ENCODE measurements at places on chromosomes 5 and 9.

DNA sequence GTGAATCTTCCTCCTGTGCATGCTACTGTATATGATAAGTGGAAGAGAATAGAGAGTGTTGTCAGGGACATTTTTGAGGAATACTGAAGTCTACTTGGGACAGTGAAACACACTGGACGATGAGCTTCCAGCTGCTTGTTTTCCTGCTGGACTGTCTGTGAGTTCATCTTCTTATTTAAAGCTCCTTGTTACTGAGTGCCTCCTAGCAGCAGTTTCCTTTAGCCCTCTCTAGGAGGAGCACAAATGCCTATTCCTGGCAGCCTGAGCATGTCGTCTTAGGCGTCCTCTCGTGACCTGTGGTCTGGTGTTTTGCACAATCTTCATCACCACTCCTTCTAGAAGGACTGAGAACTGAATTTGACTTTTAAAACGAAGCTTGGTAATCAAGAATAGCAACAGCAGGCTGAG, 43.8 kb downstream of the ANKRD33B start:
- DNase-seq: no peak

DNA sequence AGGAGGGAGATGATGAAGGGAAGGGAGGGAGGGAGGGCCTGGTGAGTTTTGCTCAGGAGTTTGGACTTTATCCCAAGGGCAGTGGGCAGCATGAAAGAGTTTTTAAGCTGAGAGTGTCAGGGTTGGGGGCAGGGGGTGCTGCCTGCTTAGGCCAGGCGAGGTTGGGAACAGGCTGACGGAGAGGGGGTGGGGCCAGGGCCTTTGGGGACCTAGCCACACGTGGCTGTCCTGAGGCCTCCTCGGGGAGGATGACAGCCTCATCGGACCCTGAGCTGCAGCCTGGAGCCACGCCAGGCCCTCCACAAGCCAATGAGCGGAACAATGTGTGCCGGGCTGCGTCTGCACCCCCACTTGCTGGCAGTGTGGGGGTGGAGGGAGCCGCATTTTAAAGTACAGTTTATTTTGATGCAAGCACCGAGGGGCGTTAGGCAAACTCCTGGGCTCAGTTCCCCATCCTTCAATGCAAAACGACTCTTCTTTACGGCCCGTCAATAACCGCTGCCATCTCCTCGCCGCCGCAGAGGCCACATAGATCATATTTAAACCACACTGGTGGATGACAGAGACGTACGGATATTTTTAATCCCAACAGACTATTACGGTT, 5.3 kb upstream of the RXRA start:
- no peak for DNase-seq

DNA sequence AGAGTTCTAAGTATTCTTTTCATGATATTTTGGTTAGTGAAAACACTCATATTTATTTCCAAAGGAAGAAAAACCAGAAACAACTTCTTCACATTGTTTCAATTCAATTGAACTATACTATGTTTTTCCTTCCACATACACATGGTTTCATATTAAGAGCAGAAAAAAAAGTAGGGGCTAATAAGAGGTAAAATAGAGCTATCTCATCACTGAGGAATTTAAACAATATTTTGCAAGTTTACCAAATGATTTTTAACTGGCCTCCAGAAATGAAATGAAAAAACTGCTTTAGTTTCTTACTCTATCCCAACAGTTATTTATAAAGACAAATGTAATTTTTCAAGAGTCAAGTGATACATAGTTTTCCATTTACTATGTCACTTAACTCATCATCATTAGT, 233.5 kb downstream of the RFX3 start:
- DNase-seq: no peak

DNA sequence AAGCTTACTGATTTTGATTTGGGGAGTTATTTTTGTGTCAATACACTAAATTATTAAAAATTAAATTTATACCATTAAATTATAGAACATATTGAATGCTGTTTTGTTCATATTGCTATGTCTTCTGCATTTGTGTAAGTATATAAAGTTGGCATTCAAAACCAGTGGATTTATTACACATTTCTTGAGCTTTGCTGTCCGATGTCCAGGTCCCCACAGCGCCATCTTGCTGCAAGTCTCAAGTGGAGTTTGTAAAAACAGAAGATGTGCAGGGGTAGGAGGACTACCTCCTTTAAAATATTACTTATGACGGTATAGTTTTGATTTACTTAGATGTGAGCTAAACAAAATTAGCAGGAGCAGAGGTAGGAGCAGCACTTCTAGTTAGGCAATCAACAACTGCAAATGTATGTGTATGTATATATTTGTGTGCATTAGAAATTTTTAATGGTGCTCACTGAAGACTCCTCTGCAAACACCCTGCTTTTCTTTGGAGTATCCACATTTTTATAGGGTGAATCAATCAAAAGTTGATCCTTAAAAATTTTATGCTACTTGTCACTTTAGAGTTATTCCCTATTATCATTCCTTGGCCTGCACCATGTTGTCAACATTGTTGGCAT, 37.4 kb downstream of the CPEB4 start:
- peak; percentile 57 for DNase-seq

- no peak for DNase-seq
These were observed 2.6 kb upstream of the IQGAP2 start for GRCh38 chr5:76400466-76400865.

- DNase-seq: no peak
These were observed 133.4 kb downstream of the TRPM3 start for GRCh38 chr9:70987986-70988385.

DNA sequence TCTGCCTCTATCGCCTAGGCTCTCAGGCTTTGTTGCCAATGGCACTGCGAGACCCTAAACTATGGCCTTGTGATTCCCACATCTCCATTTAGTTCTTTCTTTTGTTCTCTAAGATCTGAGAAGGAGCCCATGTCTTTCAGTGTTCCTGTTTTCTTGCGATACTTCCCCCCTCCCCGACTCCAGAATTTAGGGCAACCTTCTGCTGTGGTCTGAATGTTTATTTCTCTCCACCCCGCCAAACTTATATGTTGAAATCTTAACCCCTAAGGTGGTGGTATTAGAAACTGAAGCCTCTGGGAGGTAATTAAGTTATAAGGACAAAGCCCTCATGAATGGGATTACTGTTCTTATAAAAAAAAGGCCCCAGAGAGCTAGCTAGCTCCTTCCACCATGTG, 6.4 kb downstream of the TMC1 start:
- DNase-seq: no peak

DNA sequence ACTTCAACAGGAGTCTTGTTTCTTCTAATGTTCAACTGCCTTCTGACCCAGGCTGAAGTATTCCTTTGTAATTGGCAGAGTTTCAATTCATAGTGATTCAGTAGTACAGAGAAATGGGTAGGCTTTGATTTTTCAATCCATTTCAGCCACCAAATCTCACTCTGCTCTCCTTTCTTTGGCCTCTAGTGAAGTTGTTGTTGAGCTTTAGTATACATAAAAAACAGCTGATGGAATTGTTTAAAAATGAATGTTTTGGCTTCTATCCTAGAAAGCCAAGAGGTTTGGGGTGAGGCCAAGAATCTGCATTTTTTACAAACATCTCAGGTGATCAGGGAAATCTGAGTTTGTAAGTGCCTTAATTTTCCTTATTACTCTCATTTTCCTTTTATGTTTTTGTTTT, 182.9 kb upstream of the MAP1B start:
- DNase-seq: no peak

DNA sequence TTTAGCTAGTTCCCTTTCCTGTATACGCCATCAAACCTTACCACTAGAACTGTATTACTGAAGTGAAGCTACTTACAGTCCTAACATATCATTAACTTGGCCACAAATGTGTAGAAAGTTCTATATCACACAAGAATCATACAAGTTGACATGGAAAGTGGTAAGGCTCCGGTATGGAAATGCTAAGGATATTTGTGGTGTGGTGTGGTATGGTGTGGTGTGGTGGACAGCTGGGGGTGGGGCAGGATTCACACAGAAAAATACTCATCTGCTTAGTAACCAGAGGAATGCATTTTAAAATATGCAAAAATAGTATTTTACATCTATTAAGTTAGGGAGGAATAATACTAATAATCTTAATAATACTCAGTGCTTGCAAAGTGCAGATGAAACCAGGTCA, 69.4 kb downstream of the TRPC7 start:
- no peak for DNase-seq

DNA sequence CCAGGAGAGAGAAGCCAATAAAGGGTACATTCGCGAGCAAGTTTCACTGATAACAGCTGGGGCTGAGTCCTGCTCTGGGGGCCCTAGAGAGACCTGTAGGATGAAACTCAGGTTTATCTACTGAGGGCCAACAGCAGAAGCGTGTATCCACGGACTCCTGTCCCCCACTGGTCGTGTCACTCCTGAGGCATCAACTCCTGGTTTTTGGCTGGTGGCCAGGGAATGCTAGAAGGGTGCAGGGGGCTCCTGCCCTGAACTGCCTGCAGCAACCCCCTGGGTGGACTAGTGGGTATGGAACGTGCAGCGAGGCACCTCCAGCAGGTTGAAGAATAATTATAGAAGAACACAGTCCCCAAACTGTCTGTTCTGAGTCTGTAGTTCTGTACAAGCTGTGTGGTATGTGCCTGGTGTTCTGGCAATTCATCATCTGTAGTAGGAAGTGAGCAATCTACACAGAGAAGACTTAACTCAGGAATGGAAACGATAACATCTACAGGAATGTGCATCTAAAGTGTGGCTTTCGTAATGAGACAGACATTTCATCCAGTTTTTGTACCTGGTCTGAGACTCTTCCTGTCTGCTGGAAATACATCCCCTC, 64.5 kb upstream of the GNA14 start:
- no peak for DNase-seq

DNA sequence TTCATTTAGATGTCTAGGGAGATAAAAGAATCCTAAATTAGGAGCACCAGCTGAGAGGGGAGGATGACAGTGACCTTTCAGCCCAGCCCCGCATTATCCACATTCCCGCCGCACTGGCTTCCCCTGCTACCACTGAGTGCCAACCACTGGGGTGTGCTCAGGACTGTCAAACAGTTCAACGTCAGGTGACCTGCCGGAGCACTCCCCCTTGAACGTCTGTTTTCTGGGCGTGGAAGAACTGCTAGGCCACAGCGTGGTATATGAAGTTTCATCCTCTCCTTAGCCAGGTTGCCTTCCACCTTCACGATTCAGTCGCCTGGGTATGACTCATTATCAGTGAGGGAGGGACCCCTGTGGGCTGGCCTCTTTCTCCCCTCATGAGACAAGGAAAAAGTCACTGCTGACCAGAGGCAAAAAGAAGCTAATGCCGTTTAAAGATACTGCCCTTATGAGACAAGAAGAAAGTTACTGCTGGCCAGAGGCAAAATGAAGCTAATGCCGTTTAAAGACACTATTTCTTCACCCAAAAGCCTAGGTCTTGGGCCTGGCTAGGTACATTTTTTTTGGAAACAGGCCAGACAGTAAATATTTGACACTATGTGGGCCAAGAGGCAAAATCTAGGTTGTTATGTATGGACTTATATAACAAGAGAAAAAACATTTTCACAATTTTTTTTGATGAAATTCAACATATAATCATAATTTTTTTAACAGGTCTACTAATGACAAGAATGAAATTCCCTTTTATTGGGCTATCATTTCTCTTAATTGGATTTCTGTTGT, 4.6 kb downstream of the NMRK1 start:
- DNase-seq: peak; percentile 55

- no peak for DNase-seq
These were observed 8.3 kb downstream of the DTWD2 start for GRCh38 chr5:118980017-118980416.

- DNase-seq: no peak
These were observed 100.3 kb downstream of the NSG2 start for GRCh38 chr5:174145821-174146220.

DNA sequence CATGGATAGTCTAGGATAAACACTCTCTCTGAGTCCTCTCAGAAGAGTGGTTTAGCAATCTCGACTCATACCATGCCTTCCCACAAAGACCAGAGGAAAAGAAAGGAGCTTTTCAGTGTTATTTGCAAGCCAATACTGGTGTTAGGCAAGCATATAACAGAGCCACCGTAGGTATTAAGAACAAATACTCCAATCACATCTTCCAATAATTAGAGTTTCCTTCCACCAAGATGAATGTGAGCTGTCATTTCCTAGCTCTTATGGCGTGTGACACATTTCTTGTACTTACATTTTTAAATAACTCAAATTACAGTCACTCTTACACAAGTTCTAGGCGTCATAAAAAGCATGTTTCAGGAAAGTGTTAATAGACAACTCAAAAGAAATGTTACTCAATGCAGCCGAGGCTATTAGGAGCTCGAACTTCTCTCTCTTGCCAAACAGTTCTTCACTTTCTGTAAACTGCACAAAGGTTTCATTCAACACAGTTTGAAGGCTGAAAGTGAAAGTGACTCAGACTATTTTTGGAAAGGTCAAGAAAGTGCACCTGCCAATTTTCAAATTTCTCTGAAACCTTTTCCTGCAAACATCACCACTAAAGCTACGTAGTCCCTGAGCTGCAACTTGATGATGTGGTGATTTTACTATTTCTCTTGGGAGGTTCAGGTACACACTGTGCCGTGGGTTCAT, 153.8 kb downstream of the AUH start:
- peak; percentile 27 for DNase-seq

- DNase-seq: no peak
These were observed 92.9 kb downstream of the LRRC70 start for GRCh38 chr5:62671479-62671878.

- no peak for DNase-seq
These were observed 203.0 kb upstream of the VLDLR start for GRCh38 chr9:2418619-2419018.

- no peak for DNase-seq
These were observed 11.7 kb downstream of the MPDZ start for GRCh38 chr9:13267743-13268142.

- no peak for DNase-seq
These were observed 42.7 kb downstream of the SH3PXD2B start for GRCh38 chr5:172411484-172412072.

DNA sequence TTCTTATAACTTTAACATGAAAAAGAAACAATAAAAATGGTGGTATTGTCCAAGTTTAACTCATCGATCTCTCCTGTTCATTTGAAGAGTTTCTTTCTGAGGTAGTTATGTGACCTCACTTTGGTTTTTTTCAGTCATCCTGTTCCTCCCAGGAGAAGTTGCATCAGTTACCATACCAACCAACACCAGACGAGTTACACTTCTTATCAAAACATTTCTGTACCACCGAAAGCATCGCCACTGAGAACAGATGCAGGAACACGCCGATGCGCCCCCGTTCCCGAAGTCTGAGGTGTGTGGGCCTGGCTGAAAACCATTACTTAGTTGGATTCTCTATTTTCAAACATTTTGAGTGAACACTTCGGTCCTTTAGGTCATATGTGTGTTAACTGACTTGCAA, 96.3 kb downstream of the CD180 start:
- DNase-seq: peak; percentile 1

DNA sequence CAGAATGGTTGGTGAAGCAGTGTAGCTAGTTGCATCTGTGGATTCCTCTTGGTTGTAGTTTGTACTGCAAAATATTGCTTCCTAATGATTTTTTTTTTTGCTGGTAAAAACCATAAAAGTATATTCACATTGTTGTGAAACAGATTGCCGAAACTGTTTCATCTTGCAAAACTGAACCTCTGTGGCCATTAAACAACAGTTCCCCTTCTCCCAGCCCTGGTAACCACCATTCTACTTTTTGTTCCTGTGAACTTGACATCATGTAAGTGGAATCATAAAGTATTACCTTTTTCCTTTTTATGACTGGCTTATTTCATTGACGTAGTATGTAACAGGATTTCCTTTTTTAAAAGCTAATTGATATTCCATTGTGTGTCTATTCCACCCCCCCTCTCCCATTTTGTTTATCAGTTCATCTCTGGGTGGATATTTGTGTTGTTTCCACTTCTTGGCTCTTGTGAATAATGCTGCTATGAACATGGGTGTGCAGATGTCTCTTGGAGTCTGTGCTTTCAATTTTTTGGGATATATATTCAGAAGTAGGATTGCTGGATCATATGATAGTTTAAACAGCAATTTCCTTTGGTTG, 11.8 kb downstream of the SUB1 start:
- no peak for DNase-seq
